ENCODE measurements at places on chromosomes 7 and 10.
A peak's percentile ranks its signal among the peaks of the same experiment; 100 is the strongest.

GRCh38 chr10:7942316-7942715 is 112.2 kb upstream of the GATA3 start:
- no peak for DNase-seq

- DNase-seq, result peak; percentile 59
Observed at GRCh38 chr10:102119417-102120141, 589 bp downstream of the LDB1 start.

- no peak for DNase-seq
Observed at GRCh38 chr7:16967300-16967811, 85.6 kb upstream of the AGR3 start.

DNA sequence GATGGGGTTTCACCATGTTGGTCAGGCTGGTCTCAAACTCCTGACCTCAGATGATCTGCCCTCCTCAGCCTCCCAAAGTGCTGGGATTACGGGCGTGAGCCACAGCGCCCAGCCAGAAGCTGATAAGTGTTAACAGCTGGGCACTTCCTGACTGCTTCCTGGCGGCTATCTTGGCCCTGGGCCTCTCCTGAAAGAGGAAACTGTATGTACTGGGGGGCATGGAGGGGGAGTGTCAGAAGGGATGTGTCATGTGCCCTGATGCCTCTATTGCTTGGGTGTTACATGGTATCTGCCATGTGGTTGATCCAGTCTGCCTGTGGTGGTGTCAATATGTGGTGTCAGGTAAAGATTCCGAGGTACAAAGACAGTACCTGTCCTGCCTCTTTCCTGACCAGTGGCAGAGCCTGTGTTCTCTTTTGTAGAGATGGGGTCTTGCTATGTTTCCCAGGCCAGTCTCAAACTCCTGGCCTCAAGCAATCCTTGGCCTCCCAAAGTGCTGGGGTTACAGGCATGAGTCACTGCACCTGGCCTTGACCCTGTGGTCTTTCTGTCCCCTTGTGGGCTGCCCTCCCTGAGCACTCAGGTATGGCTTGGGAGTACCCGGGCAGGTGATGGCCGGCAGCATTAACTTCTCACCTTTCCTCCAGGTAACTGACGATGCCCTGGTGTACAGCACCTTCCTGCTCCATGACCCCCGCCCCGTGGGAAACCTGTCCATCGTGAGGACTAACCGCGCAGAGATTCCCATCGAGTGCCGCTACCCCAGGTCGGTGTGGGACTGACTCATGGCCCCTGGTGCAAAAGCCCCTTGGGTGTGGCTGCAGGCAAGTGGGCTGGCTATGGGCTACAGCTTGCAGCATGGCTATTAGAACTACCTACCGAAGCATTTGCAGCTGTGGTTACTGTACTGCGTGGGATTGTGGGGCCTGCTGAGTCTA is 4.4 kb downstream of the ZP3 start:
- no peak for DNase-seq

- no peak for DNase-seq
Observed at GRCh38 chr10:72335394-72336258, 19.1 kb downstream of the DNAJB12 start.

GRCh38 chr10:7403620-7404019 is 7.2 kb downstream of the SFMBT2 start:
- no peak for DNase-seq

DNA sequence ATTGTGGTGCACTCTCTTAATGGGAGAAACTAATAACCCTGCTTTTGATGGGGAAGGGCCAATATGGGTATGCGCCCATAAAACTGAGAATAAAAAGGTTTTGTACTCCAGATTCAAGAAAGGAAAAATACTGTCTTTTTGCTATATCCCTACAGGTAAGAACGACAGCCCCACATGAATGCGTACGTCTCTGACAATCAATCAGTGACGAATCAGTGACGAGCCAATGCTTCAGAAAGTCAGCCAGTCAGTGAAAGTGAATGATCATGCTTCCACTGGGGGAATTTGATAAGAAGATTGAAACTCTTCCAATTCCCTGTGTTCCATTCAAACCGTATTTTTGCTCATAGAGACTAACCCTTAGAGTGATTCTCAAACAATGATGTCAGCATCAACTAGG is 26.3 kb downstream of the ARL5B start:
- no peak for DNase-seq

DNA sequence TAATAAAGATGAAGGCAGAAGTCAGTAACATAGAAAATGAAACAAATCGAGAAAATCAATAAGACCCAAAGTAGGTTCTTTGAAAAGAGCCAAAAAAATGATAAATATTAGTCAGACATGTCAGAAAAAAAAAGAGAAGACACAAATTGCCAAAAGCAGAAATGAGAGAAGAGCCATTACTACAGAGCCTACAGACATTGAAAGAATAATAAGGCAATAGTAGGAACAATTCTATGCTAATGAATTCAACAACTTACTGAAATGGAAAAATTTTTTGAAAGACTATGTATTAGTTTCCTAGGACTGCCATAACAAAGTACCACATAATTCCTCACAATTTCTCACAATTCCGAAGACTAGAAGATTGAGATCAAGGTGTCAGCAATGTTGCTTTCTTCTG is 35.5 kb downstream of the OGDHL start:
- DNase-seq, result no peak

DNA sequence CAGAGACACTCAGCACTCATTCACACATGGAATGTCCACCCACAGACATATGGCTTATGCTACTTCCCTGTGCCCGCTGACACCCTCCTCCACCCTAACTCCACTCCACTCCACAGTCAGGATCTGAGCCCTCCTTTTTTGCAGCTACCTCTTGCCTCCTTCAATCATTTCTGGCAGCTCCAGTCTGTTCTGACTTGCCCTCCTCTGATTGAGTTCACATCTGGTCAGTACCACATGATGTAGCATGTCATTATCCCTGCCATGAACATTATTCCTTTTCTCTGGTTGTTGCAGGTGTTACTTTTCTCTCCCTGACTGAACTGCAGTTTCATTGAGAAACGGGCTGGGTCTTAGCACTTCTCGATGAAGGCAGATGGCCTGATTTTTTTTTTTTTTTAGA is 130.1 kb upstream of the EGR2 start:
- DNase-seq, result no peak

DNA sequence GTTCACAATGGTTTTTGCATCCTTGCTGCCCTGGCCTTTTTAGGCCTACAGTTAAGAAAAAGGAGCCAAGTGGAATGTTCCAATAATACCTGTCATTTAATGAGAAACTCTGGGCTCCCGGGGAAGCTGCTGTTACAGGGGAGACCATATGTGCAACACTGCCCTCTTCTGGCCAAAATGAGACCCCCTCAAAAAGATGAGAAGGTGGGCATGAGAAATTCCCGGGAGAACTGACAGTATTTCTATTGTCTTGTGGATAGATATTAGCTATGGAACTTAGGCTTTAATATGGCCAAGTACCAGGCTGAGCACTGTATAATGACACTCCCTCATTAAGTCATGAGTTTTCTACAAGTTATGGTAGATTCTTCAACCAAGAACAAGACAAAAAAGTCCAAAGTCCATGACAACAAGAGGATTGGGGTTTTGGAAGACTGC is 99.4 kb downstream of the CCDC3 start:
- DNase-seq, result peak; percentile 37
